ENCODE measurements at places on chromosomes 4 and X.

- DNase-seq: no peak
These were observed 11.6 kb downstream of the PGRMC1 start for GRCh38 chrX:119247702-119248101.

GRCh38 chr4:7127576-7127975 is 59.7 kb upstream of the GRPEL1 start:
- no peak for DNase-seq

DNA sequence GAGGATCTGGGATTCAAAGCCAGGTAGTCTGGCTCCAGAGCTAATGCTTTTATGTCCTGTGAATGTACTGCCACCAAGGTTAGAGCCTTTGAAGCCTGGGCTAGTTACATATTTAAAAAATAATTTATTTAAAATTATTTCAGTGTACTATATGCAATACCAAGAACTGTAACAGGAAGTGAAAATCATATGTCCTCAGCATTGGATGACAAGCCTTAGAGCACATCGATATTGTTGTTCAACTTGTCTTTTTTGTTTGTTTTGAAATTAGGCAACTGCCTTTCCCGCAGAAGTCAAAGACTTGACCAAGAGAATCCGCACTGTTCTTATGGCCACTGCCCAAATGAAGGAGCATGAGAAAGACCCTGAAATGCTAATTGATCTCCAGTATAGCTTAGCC is 73.1 kb upstream of the IL13RA1 start:
- DNase-seq: no peak

- DNase-seq: no peak
These were observed 565 bp upstream of the ZNF41 start for GRCh38 chrX:47483306-47484268.

- no peak for DNase-seq
These were observed 378.3 kb downstream of the PPP1R2C start for GRCh38 chrX:42399632-42400024.

- DNase-seq: no peak
These were observed 41.5 kb downstream of the SETD7 start for GRCh38 chr4:139514382-139515059.

GRCh38 chr4:112063260-112063659 is 82.0 kb upstream of the FAM241A start:
- DNase-seq: no peak

DNA sequence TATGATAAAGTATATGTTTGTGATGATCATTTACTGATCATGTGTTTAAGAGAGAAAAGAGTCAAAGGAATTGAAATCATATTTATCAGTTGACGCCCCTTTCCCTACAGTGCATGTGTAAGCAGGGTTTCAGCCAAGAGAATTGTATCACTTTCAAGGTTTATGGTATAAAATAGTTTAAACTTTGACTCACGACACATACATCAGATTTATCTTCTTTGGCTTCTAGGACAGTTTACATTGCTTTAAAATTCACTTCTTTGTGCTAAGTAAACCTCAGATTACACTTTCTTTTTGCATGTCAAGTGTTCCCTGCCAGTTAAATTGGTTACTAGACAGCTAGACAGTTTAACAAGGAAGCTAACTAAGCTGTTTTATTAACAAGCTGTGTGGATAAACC is 86.3 kb upstream of the MYOZ2 start:
- DNase-seq: no peak

DNA sequence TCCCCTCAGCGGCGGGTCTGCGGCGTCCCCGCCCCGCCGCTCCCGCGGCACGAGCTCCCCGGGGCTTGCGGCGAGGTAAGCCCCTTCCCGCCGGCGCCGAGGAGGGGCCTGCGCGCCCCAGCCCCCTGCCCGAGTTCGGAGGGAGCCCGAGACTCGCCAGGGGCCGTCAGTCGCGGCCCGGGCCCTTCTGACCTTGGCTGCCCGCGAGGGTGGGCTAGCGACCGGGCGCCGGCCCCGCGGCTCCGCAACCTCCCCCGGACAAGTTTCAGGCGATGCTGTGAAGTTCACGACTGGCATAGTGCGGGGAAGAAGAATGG is 554 bp downstream of the CDKL5 start:
- no peak for DNase-seq

- no peak for DNase-seq
These were observed 443.3 kb downstream of the GBA3 start for GRCh38 chr4:23135792-23136645.

DNA sequence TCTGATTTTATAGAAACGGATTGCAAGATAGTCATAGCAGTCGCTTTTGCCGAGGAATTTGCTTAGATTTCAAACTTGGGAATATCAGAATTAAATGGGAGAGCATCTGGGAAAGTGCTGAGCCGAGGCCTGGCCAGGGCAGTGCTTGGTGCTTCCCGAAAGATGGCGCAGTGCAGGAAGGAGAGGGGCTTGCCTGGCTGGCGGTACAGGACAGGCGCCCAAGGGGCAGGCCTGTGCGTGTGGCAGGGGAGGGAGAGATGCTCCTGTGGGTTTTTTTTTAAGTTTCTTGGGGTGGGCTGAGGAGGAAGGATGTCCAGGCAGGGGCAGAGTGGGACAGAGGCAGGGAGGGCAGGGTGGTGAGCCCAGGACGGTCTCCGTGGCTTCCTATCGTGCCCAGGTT is 241.1 kb downstream of the AFAP1 start:
- DNase-seq: no peak

DNA sequence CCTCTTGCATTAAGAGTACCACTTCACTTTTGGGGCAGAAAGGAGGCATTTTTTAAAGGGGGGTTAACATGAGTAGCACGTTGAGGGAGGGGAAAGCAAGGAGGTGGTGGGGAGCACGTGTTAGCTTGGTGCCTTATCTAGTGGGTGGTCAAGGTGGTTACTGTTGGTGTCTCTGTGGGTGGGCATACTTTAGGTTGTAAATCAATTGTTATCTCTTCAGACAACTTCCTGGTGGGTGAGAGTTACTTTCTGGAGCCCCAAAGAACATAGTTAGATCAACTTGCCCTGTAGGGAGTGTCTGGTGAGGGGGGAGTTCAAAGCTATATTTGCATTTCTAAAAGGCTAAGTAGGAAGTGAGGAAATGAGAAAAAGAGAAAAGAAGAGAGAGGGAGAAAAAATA is 297.7 kb upstream of the CLNK start:
- no peak for DNase-seq

- DNase-seq: peak; percentile 53
These were observed 28.3 kb downstream of the CYTL1 start for GRCh38 chr4:4990857-4991540.

DNA sequence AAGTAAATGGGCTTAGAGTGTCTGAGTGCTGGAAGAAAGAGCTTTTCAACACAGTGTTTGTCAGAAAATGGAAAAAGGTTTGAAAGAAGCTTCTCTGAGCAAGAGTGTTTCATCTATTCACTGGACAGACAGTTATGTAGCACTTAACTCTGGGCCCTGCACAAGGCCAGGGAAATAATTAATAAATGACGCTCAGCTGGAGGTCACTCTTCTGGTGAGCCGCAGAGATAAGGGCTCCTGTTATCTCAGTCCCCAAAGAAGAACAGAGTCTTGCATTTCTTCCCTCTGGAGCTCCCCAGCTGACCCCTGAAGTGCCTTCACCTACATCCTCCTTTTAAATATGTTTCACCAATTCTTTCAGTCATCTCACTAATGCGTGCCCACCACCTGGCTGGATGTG is 90.4 kb downstream of the SLC16A2 start:
- no peak for DNase-seq

DNA sequence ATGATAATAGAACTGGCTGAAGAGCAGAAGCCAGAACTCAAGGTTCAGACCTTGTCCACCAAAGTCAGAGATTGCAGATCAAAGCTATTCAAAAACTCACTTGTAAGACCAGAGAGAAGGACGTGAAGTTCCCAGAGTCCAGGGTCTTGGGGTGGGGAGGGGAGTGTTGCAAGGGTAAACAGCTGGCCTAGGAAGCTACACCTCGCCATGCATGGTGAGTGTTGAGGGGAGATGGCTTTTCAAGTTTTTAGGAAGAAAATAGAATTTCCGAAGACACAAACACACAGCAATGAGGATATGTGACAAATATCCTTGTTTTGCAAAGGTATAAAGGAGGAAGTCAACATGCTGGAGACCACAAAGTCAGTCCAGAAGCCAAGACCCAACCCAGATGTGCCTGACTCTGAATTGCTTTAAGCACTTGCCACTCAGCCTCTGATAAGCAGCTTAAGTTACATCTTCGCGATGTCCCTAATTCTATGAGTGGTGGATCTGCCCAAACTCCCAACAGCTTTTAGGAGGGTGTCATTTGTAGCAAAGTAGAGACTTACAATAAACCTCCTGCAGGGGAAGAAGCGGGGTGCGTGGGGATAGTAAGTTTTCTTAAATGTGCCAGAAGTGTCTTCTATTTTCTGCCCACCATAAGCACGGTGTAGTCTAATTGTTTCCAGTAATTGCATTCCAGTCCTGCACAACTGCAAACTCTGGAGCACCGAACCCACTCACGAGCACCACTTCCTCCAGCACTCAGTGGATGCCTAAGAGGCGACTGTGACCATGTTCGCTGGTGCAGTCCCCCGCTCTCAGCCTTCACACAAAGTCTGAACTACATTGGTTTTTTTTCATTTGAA is 26.5 kb downstream of the HAND2 start:
- DNase-seq: no peak

GRCh38 chr4:36011381-36011780 is 232.9 kb downstream of the ARAP2 start:
- DNase-seq: no peak

DNA sequence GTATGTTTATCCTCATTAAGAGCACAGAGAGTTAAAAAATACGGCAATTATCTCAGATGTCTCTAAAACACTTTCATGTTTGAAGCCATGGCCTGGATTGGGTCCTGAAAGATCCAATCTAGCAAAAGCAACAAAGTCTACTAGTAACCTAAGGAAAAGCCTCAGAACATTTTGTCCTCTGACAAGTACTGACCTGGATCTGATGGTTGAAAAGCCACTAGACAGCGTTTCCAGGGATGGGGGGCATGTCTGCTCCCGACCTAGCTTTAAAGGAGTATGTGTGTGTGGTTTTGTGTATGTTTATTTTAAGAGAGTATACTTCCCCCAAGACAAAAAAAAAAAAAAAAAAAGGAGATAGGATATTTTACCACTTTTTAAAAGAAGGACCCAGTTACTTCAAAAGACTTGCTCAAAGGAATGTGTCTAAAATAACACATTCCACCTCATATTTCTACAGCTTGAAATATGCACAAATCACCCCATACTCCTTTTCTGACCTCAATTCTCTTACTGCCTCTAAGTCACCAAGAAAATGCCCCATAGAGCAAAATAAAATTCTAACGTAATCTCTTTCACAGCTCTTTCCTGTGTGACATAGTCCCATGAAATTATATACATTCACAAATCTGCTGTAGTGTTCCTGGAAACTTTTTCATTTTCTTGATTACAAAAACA is 189.0 kb upstream of the TTC29 start:
- DNase-seq: no peak

GRCh38 chrX:123756320-123756719 is 23.5 kb upstream of the THOC2 start:
- no peak for DNase-seq

- no peak for DNase-seq
These were observed 2313.3 kb downstream of the ARAP2 start for GRCh38 chr4:33931026-33931425.

DNA sequence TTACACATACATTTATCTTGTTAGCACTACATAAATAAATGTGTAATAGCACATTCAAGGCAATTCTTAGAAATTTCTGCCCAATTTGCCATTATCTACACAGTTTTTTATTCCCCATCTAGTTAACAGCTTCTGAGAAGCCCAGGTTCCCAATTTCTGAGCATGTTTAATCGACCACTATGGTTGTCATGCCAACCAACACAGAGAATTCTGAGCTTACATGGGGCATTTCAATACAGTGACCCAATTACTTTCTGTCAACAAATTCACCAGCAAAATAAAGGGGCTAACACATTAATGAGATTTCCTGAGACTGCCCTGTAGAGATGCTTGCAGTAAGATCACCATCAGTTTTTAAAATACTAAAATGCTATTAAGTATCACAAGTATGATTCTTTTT is 22.0 kb downstream of the GPM6A start:
- DNase-seq: no peak

GRCh38 chrX:116317409-116317808 is 119.0 kb upstream of the SLC6A14 start:
- no peak for DNase-seq

- peak; percentile 37 for DNase-seq
These were observed 482 bp upstream of the CDS1 start for GRCh38 chr4:84582302-84582987.

- no peak for DNase-seq
These were observed 11.6 kb downstream of the FRMPD4 start for GRCh38 chrX:12149670-12150407.

- DNase-seq: no peak
These were observed 349.3 kb downstream of the PTTG2 start for GRCh38 chr4:38309471-38309870.

- no peak for DNase-seq
These were observed 763.4 kb downstream of the PCDH18 start for GRCh38 chr4:136768925-136769275.

DNA sequence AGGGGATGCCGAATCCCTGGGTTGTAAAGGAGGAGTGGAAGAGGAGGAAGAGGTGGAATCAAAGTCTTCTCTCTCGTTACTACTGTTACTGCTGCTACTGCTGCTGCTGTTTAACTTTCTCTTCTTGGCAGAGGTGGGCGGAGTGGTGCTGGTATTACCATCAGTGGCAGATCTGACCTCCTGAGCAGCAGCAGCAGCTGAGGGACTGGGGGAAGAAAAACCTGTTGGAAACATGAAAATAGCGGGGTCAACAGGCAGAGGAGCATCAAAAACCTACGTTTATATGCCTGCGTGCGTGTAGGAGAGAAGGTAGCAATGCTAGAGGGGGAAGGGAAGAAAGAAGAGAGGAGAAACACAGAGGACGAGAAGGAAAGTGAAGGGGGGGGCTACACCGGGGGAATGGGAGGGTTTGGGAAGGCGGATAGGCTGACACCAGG is 339 bp downstream of the CUL4B start:
- no peak for DNase-seq

- DNase-seq: no peak
These were observed 49.2 kb upstream of the HDAC8 start for GRCh38 chrX:72621625-72622485.

DNA sequence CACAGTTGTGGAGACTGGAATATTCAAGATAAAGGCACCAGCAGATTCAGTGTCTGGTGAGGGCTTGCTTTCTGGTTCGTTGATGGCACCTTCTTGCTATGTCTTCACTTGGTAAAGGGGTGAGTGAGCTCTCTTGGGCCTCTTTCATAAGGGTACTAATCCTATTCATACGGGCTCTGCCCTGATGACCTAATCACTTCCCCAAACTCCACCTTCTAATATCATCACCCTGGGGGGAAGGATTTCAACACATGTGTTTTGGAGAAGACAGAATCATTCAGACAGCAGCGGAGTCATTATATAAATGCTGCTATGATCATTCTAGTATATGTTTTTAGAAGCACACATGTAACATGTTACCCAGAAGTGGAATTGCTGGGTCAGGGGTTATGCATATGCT is 295.3 kb upstream of the CTSO start:
- DNase-seq: no peak

- no peak for DNase-seq
These were observed 35.2 kb upstream of the SMS start for GRCh38 chrX:21905313-21905712.

GRCh38 chr4:103786014-103786413 is 66.2 kb upstream of the TACR3 start:
- DNase-seq: no peak

- DNase-seq: no peak
These were observed 43.0 kb upstream of the TEX13D start for GRCh38 chrX:124289443-124289842.

- DNase-seq: no peak
These were observed 75.0 kb upstream of the SORBS2 start for GRCh38 chr4:185886832-185887524.

GRCh38 chr4:114249561-114249960 is 270.1 kb upstream of the ARSJ start:
- DNase-seq: no peak

GRCh38 chrX:22383988-22384387 is 111.3 kb downstream of the CBLL2 start:
- no peak for DNase-seq
